ENCODE measurements at places on chromosomes 13 and 19.
A peak's percentile ranks its signal among the peaks of the same experiment; 100 is the strongest.

DNA sequence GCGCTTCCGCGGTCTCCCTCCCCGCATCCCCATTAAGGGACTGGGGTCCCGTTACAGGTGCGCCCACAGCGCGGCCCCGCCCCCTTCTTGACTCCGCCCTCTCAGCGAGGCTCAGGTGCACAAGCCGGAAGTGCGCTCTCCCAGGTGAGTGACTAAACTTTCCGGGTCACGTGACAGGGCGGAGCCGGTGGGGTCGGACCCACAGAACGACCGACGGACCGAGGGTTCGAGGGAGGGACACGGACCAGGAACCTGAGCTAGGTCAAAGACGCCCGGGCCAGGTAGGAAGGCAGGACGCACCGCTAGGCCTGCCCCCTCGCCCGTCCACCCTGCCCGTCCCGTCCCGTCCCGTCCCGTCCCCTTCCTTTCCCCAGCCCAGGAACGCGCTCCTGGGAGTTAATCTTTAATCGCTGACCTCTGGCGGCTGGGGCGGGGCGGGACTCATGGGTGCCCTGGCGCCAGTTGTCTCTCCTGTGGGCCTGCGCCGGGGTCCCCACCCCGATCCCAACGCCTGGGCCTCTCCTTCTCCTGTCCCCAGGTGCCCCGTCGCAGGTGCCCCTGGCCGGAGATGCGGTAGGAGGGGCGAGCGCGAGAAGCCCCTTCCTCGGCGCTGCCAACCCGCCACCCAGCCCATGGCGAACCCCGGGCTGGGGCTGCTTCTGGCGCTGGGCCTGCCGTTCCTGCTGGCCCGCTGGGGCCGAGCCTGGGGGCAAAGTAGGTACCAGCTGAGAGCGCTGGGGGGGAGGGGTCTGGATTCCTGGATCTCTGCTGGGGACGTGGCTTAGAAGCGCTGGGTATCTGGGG, at the start of gene CRB3:
TSS of gene CRB3 (plus strand) at position 202 of the 804 bp plus-strand sequence. CDS start at position 633, 431 bp downstream.
- DNase-seq = no peak

- DNase-seq = peak; percentile 28
Measured at GRCh38 chr19:18456974-18457373, 19.0 kb upstream of the ISYNA1 start.

DNA sequence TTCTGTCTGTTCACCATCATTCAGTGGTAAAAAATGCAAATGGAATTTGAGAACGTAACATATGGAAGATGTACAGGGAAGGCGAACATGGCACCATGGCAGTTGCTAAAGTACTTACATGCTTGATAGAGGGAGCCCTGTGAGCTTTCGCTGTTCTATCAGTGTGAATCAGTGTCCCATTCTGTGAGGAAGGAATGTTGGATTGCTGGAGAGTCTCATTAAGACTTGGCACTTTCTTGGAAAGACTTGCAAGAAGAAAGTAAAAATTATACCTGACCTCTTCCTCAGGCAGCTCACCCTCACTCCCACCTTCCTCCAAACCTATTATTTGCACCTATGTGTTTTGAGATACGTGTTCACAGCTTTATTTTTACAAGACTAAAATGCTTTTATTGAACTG, 43.5 kb downstream of the FREM2 start:
- DNase-seq = no peak

DNA sequence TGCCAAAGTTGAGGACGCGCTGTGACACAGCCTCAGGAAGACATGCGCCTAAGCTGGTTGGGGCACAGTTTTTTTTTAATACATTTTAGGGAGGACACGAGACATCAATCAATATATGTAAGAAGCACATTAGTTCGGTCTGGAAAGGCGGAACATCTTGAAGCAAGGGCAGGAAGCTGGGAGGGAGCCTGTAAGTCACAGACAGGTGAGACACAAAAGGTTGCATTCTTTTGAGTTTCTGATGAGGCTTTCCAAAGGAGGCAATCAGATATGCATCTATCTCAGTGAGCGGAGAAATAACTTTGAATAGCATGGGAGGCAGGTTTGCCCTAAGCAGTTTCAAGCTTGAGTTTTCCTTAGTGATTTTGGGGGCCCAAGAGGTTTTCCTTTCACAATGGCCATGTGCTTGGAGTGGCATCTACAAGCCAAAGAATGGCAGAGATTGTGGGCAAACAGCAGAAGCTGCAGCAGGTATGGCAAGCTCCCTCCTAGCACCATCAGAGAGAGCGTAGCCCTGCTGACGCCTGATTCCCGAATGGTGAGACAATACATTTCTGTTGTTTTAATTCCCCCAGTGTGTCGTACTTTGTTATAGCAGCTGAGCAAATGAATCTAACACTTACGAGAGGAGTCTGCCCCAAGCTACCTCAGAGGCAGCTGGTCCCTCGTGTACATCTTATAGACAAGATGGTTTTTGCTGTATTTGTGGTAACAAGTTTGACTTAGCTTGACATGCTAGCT, 99.5 kb upstream of the TMTC4 start:
- DNase-seq = no peak

GRCh38 chr19:2850256-2850925, 9.1 kb downstream of the ZNF555 start:
- DNase-seq = no peak

DNA sequence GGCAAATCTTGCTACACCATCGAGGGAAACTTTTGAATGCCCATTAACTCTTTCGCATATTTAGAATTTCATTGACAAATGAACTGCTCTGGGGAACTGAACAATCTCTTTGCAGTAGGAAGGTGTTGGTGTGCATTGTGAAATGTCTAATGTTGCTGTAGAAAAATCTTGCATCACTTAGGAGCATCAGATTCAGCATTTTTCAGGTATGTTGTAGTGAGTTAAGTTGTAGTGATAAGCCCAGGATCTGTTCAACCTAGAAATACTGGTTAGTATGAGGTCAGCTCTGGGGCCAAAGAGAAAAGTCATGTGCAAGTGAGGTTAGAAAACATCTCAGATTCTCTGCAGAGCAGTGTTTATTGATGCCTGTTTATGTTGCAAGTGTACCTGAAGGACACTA, 4.1 kb downstream of the FRY start:
- DNase-seq = no peak

- no peak for DNase-seq
Measured at GRCh38 chr13:51396352-51396751, 56.5 kb downstream of the INTS6 start.

GRCh38 chr13:111245576-111246384, 74.7 kb upstream of the TEX29 start:
- peak; percentile 32 for DNase-seq

- no peak for DNase-seq
Measured at GRCh38 chr19:19452243-19453124, 47.0 kb downstream of the GATAD2A start.
